ENCODE measurements at places on chromosomes 1 and 21.

DNA sequence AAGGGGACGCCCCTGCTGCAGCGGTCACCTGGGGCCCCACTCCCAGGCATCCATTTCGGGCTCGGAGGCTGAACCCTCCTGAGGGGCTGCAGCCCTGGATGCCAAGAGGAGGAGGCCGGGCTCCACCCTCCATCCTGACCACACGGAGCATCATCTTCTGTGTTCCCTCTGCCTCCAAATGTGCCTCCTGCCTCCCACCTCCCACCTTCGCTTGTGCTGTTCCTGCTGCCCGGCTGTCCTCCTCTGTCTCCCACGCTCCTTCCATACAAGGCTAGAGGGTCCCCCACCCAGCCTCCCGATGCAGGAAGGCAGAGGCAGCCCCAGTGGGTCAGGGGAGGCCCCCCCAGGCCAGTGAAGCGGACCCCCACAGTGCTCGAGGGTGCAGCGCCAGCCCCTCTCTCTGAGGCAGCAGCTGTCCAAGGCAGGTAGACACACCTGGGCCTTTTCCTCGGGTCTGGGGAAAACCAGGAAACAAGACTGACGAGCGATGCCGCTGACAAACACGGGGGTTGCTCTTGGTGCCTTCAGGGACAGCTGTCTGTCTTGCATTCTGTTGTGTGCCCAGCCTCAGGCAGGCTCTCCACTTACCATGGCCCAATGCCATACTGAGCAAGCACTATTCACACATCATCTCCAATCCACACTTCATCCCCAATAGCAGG lies 16.8 kb upstream of the PLEKHG5 start:
- no peak for DNase-seq

DNA sequence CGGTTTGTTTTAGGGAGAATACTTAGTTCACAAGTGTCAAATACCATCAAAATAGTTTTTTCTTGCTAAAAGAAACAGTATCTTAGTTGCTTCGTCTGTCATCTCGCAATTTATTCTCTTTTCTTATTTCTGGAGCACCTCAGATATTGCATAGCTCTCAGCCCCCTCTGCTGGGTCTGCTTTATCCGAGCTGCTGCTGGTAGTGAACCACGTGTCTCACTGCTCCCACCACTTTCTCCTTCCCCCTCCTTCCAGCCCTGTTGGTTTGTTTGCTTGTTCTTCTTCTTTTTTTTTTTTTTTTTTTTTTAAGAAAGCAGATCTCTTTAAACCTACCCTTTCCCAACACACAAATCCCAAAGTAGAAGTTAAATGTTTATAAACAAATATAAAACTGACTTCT lies 170.8 kb downstream of the EDEM3 start:
- no peak for DNase-seq

GRCh38 chr1:182426442-182427430 lies 23.2 kb upstream of the RGSL1 start:
- no peak for DNase-seq

- DNase-seq = peak; percentile 61
Measured at GRCh38 chr1:153355445-153356071, 2.1 kb upstream of the S100A9 start.

GRCh38 chr1:240056350-240056749 lies 35.3 kb upstream of the FMN2 start:
- DNase-seq = no peak

DNA sequence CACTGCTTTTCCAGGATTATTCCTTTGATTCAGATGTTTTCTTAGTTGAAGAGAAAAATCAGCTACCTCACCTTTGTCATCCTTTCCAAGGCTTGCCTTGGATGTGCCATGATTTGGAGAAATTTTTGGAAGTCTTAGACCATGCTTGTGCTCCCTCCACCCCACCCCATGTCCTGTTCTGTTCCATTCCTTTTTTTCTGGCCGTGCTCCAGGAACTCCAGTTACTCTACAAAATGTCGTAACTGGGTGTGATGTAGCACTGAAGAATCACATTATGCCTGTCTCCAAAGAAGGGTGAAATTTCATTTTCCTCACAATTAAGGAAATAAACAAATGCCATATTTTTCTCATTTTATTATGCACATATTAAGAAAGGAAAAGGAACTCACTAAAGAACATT lies 217.8 kb upstream of the ZRANB2 start:
- no peak for DNase-seq

DNA sequence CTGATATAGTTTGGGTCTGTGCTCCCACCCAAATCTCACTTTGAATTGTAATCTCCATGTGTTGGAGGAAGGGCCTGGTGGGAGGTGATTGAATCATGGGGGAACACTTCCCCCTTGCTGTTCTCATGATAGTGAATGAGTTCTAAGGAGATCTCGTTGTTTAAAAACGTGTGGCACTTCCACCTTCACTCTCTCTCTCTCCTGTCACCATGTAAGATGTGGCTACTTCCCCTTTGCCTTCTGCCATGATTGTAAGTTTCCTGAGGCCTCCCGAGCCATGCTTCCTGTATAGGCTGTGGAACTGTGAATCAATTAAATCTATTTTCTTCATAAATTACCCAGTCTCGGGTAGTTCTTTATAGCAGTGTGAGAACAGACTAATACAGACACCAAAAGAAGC lies 40.4 kb downstream of the FRRS1 start:
- no peak for DNase-seq

- DNase-seq = no peak
Measured at GRCh38 chr1:46690931-46691421, 19.3 kb downstream of the TEX38 start.

- DNase-seq = no peak
Measured at GRCh38 chr21:20647607-20648006, 350.6 kb upstream of the NCAM2 start.

- no peak for DNase-seq
Measured at GRCh38 chr1:116254776-116255175, 118.3 kb upstream of the ATP1A1 start.

DNA sequence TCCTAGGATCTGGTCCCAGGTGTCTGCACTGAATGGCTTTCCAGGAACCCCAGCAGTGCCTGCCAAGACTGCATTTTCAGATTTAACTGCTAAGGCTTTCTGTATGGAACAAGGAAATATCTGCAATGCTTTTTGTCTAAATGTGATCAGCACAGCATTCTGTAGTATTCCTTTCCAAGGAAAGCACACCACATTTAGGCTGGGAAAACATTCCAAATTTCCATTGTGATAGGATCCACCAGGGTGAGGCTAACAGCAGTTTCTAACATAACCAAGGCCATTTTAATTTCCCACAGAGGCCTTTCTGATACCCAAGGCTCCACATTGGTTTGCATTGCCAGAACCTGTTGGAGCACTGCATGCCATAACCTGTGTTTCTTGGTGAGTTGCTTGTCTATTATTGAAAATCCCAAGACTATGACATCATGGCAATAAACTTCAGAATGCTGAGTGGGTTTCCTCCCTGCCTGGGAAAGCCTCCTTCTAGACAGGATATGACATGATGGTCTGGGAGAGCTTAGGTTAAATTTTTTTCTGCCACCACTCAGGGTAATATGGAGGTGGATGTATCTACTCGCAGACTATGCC lies 23.3 kb upstream of the PTGFRN start:
- no peak for DNase-seq

DNA sequence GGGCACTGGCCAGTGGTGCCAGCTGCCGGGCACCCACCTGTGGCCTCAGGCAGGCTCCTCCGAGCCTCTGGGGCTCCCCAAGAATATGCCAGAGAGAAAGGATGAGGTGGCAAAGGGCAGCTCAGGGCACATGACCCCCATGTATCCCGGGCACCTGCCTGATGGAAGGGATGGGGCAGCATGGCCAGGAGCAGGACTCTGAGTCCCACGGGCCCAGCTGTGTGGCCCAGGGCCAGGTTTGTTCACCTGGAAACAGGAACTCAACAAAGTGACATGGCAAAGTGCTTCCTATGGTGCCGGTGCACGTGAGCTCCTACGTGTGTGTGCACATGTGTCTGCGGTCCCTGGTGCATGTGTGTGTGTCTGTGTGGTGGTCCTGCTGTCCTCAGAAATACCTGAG lies 9.5 kb upstream of the GPR153 start:
- no peak for DNase-seq

- no peak for DNase-seq
Measured at GRCh38 chr1:22619798-22620197, 16.6 kb upstream of the C1QA start.

DNA sequence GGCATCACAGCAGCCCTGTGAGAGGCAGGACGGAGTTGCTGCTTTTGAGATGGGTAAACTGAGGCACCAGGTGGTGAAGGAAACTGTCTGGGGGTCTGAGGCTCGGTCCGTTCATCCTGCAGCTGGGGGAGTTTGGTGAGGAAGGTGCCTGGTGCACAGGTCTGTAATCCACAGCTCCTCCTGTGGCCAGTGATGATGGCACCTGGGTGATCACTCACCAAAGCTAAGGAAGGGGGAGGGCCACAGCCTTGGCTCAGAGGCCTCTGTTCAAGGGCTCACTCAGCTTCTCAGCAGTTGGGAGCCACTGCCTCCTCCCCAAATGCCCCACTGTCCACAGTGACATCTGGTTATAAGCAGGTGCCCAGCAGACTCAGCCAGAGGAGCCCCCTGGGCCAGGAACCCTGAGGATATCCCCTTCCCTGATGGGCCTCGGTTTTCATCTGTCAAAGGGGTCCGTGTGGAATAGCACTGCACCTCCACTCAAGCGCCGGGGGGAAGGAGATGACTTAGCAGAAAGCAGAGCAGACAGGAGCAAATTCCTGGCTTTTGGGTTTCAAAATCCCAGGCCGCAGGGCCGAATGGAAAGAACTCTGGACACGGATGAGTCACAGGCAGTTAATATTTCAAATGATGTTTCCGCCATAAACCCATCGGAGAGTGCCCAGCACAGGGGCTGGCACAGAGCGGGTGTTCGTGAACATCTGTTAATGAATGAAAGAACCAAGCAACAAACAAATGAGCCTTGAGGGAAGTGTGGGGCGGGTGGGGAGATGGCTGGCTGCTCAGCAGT lies 82.8 kb downstream of the DMRTB1 start:
- no peak for DNase-seq

- DNase-seq = no peak
Measured at GRCh38 chr1:209198961-209199750, 384.4 kb upstream of the CAMK1G start.

GRCh38 chr1:118047006-118047649 lies 117.6 kb downstream of the WDR3 start:
- no peak for DNase-seq

DNA sequence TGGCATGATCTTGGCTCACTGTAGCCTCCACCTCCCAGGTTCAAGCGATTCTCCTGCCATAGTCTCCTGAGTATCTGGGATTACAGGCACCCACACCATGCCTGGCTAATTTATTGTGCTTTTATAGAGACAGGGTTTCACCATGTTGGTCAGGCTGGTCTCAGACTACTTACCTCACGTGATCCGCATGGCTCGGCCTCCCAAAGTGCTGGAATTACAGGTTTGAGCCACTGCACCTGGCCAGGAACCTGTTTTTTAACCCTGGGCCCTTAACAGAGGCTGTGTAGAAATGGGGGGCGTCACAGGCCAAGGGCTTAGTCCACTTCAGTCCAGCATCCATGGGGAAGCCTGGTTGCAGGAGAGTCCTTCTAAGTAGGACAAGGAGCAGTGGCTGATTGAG lies 9.3 kb downstream of the FBLIM1 start:
- no peak for DNase-seq
